Activated CD8-positive, alpha-beta memory T cell treated with anti-CD3 and anti-CD28 coated beads for 4 hours (primary cell): ENCODE measurements at places on chromosomes 13 and 19.

DNA sequence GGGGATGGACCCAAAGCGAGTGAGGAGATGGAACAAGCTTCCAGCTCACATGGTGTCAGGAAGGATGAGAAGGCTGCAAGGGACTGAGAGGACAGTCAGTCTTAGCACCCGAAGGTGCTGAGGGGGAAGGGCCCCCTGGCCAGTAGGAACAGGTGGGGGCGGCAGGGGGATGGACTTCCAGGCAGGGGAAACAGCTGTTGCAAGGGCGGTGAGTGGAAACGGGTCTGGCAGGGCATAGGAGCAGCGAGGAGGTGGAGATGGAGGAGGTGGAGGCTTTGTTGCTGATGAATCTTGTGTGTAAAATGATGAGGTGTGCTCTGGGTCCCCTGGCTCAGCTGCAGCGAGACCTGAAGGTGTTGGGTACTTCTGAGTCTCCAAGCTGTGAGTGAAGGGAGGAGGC is 1.2 kb downstream of the MAP1S start:
- no peak for DNase-seq

- DNase-seq, result no peak
Measured at GRCh38 chr13:26837997-26838396, 77.4 kb upstream of the GPR12 start.

DNA sequence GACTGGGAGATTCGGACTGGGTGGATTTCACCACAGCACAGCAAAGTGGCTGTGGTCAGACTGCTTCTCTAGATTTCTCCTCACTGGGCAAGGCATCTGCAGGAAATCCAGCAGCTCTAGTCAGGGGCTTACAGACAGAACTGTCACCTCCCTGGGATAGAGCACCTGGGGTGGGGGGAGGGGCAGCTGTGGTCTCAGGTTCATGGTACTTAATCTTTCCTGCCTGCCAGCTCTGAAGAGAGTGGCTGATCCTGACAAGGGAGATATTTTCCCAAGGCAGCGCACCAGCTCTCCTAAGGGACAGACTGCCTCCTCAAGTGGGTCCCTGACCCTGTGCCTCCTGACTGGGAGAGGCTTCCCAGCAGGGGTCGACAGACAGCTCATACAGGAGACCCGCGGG is 212.8 kb upstream of the KLF12 start:
- no peak for DNase-seq

- no peak for DNase-seq
Measured at GRCh38 chr19:35070471-35070870, 28.9 kb downstream of the HPN start.

DNA sequence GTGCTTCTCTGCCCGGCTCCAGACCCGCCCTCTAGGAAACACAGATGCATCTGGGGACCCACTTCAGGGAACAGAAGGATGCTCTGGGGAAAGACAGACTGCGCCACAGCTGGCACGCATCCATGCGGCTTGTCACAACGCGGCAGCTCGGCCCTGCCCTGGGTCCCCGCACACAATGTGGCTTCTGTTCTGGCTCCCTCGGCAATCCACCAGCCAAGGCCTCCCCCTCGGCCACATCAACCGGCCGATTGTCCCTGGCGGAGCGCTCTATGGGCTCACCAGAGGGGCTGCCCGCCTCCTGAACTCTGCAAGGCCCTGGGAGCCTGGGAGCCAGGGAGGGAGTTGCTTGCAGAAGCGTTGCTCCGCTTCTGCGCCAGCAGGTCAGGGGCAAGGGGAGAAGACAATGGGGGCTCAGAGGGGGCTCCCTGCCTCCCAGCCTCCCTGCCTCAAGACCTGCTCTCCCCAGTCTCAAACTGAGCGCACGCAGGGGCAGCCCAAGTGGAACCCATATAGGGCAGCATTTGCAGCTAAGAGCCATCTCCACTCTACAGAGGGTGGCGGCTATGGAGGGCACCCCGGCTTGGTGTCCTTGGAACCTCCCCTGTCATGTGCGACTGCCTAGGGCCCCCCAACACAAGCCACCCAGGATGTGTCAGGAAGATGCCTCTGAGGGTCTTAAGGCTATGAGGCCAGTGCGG is 37.9 kb downstream of the MLLT1 start:
- DNase-seq, result no peak

GRCh38 chr19:13104848-13105711 is 2.4 kb upstream of the LYL1 start:
- no peak for DNase-seq

GRCh38 chr19:16794456-16795441 is 34.4 kb upstream of the SIN3B start:
- DNase-seq, result no peak

DNA sequence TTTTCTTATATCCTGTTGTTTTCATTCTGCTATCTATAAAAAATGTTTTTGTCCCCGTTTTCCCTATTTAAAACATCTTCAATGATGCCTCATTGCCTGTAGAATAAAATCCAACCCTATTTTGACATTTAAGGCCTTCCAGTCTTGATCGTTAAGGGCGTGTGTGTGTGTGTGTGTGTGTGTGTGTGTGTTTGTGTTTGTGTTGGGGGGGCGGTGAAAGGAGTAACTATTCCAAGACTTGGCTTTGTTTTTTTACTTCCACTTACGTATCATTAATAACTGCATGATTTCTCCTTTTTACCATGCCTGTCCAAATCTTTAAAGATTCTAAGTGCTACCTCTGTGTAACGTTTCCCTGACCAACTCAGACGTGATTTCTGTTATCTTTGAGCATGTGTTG is 784 bp downstream of the PIBF1 start:
- DNase-seq, result no peak

- DNase-seq, result no peak
Measured at GRCh38 chr19:4385291-4386040, 14.9 kb downstream of the SH3GL1 start.

DNA sequence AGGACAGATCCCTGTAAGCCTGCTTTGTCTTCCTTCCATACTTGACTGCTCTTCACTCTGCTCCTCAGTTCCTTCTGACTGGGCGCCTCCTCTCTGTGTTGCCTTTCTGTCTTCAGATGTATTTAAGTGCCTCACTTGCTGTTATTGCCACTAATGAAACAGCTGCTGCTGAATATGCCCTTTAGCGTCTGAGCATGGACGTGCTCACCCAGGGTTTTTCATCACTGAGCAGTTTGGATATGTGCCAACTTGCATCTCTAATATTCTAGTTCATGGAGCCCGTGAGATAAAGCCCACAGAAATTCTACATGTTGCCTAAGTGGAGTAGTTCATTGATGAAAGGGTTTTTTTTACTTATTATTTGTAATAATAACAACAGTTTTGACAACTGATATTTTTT is 198.2 kb downstream of the MYO16 start:
- no peak for DNase-seq

DNA sequence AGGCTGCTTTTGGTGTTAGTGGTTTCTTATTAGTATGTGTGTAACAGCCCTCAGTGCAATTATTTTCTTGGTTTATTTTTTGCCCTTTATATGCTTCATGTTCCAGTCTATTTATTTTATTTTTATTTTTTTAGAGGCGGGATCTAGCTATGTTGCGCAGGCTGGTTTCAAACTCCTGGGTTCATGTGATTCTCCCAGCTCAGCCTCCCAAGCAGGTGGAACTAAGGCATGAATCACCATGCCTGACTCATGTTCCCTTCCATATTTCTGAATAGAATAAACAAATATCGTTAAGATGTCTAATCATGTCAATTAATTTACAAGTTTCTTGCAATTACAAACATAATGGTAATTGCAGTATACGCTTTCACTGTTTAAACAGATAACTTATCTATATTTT is 11.7 kb downstream of the SKA3 start:
- DNase-seq, result no peak

GRCh38 chr19:55656988-55657747 is 2.3 kb downstream of the U2AF2 start:
- no peak for DNase-seq

DNA sequence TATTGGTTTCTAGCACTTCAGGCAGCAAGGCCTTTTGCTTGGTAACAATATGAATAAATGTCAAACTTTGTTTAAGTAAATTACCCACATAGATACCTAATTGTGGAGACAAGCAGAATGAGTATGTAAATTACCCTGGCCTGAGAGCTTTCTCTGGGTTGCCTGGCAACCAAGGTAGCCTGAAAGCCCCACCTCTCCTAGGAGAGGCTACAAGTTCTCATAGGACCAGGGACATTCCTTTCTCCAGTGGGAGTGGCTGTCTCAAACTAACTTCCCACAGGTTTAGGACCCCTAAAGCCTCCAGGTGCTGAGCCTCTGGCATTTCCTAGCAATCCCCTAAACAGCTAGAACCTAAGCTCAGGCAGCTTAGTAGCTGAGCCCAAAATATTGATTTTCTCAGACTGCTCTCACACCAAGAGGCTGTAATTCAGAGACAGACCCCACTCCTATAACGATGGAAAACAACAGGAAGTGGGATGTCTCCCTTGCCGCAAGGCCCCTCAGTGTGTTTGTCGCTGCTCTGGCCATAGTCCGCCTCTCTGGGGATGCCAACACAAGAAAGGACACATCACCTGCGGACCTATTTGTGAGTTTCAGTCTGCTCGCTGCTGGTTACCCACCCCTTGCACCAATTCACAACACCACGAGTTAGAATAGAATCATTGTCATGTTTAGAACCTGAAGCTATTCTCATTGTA is 207.3 kb downstream of the DLEU7 start:
- DNase-seq, result no peak

GRCh38 chr19:48845384-48845783 is 9.1 kb upstream of the HSD17B14 start:
- no peak for DNase-seq

DNA sequence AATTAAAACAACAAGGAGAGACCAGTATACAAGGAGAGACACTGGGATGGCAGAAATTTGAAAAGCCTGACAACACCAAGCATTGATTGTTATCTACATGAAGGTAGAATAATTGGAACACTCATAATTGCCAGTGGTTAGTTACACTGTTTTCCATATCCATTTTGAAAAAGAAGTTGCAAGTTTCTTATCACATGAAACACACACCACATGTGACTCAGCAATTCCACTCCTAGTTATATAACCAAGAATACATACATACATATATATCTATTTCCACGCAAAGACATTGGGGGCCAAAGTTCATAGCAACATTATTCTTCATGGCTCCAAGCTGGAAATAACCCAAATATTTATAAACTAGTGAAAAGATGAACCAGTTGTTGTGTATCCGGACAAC is 15.2 kb upstream of the PABPC3 start:
- DNase-seq, result no peak

GRCh38 chr19:15292140-15292539 is 40.2 kb downstream of the BRD4 start:
- DNase-seq, result no peak

GRCh38 chr19:28612275-28612769 is 600.6 kb downstream of the UQCRFS1 start:
- no peak for DNase-seq

DNA sequence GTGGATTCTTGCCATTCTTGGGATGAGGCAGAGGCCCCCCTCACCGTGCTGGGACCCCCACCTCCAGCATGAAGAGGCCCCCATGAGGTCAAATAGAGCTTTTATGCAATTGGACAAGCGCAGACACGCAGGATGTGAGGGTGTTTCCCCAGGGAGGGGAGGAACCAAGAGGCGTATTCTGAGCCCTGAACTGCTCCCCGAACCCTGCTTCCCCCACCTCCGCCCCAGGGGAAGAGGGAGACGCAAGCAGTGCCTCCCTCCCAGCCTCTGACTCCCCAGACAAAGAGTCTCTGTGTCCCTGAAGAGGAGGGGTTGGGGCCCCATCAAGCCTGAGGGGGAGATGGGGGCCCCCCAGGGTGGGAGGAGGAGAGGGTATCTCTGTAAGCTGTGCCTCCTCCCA is 1.3 kb upstream of the RDH8 start:
- DNase-seq, result no peak
